ENCODE measurements at places on chromosomes 2 and 18. TPM values are rescaled to one million over a fixed set of nuclear protein-coding genes. Genes with fewer than 3 reads are reported as not detected.

The XDH gene
- total RNA-seq, result not detected

The TEKT4 gene
- total RNA-seq, result not detected

GRCh38 chr2:147499785-147500184 lies 345.0 kb upstream of the ACVR2A start:
- DNase-seq, result no peak

DNA sequence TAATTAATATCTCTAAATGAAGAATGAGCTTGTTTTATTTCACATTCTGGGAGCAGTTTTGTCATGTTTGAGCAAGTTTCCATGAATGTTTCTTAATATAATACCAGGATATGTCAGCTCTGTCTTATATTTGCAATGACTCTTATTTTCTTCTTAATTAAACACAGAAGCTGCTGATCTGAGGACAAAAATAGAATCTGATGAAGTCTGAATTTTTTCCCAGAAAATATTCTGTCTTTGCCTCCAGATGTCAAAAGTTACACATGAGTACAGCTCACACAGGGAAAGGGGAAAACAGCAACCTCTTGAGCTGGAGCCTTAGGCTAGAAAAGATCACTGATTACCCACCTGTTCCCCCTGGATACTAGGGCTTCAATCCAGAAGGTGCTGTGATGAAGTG lies 606.6 kb upstream of the SYT4 start:
- DNase-seq, result no peak

- DNase-seq, result no peak
These were observed 23.0 kb downstream of the ERMN start for GRCh38 chr2:157302492-157303099.

- DNase-seq, result no peak
These were observed 4.7 kb downstream of the GNLY start for GRCh38 chr2:85698880-85699254.

DNA sequence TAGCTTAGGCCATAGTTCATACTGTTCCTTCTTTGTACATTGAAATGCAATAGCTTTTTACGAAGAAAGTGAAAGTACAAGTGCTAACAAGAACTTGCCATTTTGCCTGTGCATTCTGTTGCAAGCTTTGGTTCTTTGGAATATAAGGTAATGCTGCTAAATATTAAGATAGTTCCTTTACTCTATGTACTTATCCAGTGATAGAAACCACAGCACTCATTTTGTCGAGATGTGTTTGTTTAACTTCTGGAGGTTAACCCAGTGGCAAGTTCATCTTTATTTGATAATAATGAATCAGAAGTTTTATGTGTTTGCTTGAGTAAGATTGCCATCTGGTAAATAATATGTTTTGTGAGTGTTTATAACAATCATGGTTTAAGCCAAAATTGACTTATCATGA lies 373.1 kb upstream of the FANCL start:
- no peak for DNase-seq

DNA sequence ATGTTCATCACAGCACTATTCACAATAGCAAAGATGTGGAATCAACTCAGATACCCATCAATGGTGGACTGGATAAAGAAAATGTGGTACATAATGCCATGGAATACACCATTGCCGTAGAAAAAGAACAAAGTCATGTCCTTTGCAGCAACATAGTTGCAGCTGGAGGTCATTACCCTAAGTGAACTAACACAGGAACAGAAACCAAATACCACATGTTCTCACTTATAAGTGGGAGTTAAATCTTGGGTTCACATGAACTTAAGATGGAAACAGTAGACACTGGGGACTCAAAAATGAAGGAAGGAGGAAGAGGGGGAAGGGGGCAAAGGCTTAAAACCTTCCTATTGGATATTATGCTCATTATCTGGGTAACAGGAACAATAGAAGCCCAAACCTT lies 228.1 kb upstream of the RAB6C start:
- DNase-seq, result no peak

GRCh38 chr2:121273116-121273515 lies 11.9 kb downstream of the TFCP2L1 start:
- no peak for DNase-seq

- no peak for DNase-seq
These were observed 192.8 kb downstream of the MTX2 start for GRCh38 chr2:176461809-176462670.

- no peak for DNase-seq
These were observed 204.1 kb downstream of the DCC start for GRCh38 chr18:52544086-52544485.

GRCh38 chr2:38806733-38807059 lies 28.7 kb downstream of the GEMIN6 start:
- DNase-seq, result no peak

DNA sequence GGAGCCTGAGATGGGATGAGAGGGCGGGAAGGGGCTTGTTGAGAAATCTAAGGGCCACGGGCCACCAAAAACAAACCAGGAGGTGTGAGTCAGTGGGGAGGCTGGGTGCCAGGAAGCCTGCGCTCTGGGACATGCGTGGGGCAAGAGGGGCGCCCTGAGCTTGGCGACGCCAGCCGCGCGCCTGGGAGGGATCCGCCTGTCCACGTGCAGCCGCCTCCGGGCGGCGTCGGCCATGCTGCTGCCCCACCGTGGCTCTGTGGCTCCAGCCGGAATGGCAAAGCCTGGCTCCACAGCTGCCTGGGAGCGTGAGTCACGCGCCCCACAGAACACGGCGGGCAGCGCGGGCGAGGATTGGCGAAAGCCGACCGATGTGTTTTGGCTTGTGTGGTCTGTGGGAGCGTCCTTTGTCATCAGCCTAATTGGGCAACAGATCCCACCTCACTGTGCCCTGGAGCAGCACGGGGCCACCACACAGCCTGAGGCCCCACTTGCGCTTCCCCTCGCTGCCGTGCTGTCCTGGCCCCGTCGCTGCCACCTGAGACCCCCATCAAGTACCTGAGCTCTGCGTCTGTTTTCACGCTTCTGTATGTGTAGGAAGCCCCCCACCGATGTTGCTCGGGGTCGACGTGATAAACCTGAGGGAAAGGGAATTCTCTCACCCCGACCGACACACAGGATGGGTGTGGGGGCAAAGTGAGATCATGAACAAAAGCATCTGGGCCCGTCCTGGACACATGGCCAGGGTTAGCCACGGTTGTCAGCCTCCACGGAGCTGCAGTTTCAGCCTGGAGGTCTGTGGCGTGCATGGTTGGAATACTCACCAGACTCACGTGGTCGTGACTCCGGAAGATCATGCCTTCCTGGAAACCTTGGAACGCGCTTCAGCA lies 80.5 kb downstream of the NFATC1 start:
- no peak for DNase-seq

GRCh38 chr2:158994920-158995676 lies 26.7 kb downstream of the TANC1 start:
- DNase-seq, result no peak

Data from activated naive CD8-positive, alpha-beta T cell treated with anti-CD3 and anti-CD28 coated beads, Interleukin-2, amount 10 ng/mL, durations not matched to agents 7 days and 5 days (primary cell).